ENCODE measurements at places on chromosomes 7 and 10.

GRCh38 chr10:109187677-109188076 lies 735.6 kb downstream of the XPNPEP1 start:
- no peak for DNase-seq

GRCh38 chr10:60277656-60278055 lies 112.0 kb downstream of the ANK3 start:
- DNase-seq, result no peak

DNA sequence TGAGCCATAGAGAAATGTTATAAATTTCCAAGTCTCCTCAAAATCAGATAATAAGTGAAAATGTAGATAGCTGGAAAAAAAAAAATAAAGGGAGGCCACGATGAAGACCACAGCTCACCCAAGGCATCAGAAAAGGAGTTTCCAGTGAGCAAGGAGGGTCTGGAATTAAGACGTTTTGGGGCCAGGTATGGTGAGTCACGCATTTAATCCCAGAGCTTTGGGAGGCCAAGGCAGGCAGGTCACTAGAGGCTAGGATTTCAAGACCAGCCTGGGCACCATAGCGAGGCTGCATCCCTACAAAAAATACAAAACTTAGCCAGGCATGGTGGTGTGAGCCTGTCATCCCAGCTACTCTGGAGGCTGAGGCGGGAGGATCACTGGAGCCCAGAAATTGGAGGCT lies 65.5 kb downstream of the ASB13 start:
- no peak for DNase-seq

- no peak for DNase-seq
Measured at GRCh38 chr7:2864204-2864985, 20.3 kb upstream of the GNA12 start.

DNA sequence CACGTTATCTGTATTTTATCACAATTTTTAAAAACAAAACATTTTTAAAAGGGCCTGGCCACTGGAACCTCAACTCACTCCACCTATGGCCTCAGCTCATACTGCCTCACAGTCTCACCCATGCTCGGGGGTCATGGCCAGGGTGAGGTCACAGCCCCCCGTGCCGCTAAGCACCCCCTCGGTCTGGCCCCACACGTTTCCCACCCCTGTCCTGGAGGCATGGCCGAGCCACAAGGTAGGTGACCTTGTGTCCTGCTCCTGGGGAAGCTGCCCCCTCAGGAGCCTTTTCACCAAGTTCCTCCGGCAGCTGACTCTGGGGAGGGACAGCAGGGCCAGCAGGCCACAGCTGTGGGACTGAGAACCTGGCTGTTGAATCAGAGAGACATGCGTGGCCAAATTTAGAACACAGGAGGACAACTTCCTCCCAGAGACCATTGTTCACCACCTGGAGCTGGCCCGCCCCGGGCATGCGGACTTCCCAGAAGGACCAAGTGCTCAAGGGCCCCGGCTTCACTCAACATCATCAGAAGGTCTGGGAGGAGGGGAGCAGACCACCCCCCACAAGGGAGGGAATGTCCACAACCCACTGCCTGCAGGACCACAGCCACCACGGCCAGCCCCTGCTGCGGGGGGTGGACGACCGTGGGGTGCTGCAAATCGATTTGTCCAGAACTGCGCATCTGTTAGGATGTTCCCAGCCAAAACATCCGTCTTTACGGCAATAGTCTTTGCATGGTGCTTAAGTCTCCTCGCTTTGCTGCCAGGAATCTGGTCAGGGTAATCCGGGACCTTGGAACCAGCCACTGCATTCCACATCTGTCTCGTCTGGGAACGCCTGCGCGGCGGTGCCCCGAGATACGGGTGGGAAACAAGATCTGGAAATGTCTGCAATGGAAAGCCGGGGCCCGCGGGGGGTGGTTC lies 48.6 kb upstream of the PDGFA start:
- peak; percentile 55 for DNase-seq

DNA sequence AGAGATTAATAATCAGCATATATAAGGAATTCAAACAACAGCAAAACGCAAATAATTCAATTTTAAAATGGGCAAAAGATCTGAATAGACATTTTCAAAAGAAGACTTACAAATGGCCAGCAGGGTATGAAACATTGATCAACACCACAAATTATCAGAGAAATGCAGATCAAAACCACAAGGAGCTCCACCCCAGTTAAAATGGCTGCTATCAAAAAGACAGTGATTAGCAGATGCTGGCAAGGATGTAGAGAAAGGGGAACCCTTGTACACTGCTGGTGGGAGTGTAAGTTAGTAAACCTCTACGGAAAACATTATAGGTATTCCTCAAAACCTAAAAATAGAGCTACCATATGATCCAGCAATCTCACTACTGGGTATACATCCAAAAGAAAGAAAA lies 128.0 kb upstream of the CACUL1 start:
- no peak for DNase-seq

GRCh38 chr7:12211711-12212485 lies 804 bp downstream of the TMEM106B start:
- no peak for DNase-seq

- DNase-seq, result no peak
Measured at GRCh38 chr7:18003286-18003994, 24.2 kb downstream of the PRPS1L1 start.

DNA sequence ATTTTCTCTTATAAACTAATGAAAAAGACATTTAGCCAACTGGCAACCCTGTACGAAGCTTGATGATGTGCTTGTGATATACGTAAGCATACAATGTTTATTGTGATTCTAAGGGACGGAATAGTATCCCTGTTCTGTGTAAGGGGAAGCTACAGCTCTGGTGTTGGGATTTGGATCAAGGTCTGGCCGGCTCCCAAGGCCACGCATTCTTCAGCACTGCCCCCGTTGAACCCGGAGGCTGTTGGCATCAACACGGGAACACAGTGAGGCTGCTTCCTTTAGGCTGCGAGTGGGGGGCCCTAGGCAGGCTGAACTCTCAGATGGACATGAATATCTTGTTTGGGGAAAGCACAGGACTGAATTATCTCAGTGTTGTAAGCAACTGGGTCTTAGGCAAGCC lies 180.6 kb downstream of the CAMK1D start:
- DNase-seq, result peak; percentile 48

GRCh38 chr10:99619090-99619800 lies 994 bp downstream of the SLC25A28 start:
- no peak for DNase-seq

DNA sequence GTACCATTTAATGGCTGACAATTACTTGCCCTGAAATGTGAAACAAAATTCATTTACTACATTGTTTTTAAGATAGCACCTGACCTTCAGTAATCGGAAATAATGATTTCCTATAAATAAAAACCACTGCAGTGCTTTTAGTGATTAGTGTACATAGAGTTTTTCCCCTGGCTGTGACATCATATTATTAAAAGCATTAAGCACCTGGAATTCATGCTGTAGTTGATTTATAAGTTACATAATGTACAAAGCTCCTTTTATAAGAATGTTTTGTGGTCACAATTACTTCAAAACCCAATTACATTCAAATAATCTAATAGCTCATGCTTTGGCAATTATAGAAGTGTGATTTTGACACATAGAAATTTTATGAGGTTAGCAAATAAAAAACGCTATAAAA lies 44.3 kb upstream of the EIF4H start:
- no peak for DNase-seq

- no peak for DNase-seq
Measured at GRCh38 chr7:117085275-117085674, 132.0 kb downstream of the ST7 start.

DNA sequence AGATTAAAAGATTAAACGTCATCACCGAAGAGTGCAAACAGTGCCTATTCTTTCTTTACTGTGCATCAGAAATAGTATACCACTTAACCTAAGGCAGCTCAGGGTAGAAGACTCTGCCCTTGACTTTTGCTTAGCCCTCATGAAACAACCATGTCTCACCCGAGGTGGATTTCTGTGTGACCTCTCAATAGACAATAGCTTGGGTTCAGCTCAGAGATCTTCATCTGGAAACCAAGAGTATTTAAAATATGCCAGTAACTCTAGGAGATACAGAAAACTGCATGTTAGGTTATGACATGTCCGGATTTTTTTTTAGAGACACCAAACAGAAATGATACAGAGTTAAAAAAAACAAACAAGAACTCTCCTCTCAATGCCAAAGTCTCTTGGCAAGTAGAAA lies 75.8 kb downstream of the JAZF1 start:
- no peak for DNase-seq
